A375 (cell line): ENCODE measurements at places on chromosomes 2 and 18. TPM values are rescaled to one million over a fixed set of nuclear protein-coding genes. Genes with fewer than 3 reads are reported as not detected.

The TSHZ1 gene
- 10.2 and 11.7 TPM in 2 replicates for total RNA-seq

The ARHGEF33 gene
- not detected in 2 replicates for total RNA-seq

The CHRNA1 gene
- total RNA-seq, result not detected in 2 replicates

The DPP4 gene
- total RNA-seq, result 0.05 TPM in 1 of 2 replicates, not detected in the other

The GDF7 gene
- 0.04 and 0.11 TPM in 2 replicates for total RNA-seq
